ENCODE measurements at places on chromosomes 4 and X.

GRCh38 chrX:152897222-152898131 is at the start of gene ZNF185:
TSS of gene ZNF185 (plus strand) at chrX:152898067. CDS start at chrX:152914490, 16,423 bp downstream.
- peak; percentile 19 for DNase-seq

GRCh38 chr4:101265816-101266172 is 81.5 kb downstream of the PPP3CA start:
- no peak for DNase-seq

DNA sequence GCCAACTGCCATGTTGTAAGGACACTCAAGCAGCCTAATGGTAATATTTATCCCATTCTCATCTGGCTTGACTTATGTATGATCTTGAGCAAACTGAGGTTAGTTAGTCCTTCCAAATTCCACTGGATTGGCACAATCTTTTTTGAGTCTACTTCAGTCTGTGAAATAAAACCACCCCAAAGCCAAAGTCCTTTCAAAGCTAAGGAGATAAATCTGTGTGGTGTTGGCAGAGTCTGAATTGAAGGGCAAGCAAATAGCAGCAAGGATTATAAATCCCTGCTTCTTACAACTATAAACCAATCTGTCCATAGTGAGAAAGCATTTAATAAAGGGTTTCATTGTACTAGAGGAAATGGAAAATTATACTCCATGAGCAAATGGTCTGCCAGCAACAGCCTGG is 233.9 kb upstream of the GLRA2 start:
- DNase-seq, result peak; percentile 1

DNA sequence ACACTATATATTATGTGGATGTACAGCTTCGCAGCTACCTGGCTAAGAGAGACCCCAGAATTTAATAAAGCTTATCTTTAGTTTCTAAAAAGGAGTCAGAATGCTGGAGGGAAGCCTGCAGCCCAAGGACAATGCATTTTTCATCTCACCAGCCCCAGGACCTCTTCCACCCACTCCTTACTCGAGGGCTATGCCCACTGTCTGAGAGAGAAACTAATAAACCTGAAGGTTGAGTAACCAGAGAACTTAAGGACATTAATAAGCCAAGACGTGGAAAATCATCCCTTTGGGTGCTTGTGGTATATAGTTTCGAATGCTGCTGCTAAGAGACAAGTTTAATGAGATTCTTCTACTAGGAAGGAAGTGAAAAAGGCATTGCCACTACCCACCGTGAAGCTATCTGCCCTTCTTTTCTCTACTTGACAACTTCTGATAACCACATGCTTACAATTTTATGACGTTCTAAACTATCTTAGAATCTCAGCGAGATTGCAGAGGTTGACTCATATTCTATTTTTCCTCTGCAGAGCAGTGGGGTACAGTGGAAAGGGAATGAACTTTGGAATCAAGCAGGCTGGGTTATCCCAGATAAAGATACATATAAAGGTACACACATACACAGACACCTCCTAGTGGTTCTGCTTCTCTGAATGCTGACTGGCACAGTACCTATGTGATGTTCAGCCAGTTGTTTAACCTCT is 3.3 kb downstream of the RELL1 start:
- DNase-seq, result no peak

DNA sequence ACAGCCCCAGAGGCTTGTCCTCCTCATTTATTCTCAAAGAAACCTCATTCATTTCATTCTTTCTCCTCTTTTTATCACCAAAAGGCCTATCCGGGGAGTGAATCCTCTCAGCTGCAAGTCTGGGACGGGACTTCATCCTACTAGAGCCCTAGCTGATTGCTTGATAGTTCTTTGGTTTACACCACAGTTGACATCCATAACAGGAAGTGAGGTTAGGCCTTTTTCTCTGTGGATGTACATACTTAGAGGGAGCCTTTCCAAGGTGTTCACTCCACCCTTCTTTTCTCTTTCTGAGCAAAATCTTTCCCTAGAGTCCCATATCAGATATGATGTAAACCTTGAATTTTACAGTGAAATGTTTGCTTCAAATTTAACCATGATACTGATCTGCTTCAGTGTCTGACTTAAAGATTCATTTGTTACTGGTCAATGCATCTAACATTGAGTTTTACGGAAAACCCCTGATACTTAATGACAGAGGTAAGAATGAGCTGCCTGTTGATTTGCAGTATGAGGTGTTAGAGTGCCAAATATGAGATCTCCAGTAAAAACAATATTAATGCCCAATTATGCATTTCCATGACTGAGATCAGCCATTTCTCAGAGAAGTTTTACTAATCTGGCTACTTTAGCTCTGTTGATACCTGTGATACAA is 16.8 kb upstream of the CXCL5 start:
- no peak for DNase-seq

DNA sequence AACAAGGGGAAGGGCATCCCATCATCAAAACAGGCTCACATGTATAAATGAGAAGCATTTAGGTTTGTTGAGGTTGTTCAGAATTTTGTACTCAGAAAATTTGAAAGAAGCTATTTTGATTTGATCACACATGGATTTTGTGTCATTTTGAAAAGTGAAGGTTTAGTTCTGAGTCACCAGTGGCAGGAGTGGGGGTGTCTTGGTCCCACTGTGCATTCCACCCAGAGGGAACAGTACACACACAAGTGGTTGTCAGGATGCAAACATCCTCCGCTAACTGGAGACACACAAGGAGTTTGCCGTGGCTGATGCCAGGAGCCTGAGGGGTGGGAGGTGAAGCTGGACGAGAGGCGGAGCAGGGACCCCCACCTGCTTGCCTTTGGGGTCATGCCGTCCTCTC is 198.2 kb upstream of the PSAPL1 start:
- DNase-seq, result no peak

GRCh38 chrX:48573690-48574269 is 504 bp upstream of the RBM3 start:
- peak; percentile 25 for DNase-seq

- DNase-seq, result no peak
Measured at GRCh38 chr4:153573221-153573620, 107.1 kb downstream of the TMEM131L start.

DNA sequence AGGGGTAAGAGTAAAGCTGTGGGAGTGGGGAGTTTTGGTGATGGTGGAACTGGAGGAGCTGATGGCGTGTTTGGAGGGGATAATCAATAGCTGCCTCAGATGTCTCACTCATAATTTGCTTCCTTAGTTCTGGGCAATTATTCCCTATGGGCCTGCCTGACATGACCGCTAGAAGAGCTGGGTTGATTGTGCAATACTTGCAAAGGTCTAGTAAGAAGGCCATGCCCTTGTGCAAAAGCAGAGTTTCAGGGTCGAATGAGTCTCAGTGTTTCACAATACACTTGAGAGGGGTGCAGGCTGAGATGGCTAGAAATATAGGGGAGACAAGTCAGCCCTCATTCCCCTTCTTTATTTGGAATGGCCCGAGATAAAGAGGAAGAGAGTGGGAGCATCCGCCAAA is 858.4 kb upstream of the POU3F4 start:
- DNase-seq, result no peak

DNA sequence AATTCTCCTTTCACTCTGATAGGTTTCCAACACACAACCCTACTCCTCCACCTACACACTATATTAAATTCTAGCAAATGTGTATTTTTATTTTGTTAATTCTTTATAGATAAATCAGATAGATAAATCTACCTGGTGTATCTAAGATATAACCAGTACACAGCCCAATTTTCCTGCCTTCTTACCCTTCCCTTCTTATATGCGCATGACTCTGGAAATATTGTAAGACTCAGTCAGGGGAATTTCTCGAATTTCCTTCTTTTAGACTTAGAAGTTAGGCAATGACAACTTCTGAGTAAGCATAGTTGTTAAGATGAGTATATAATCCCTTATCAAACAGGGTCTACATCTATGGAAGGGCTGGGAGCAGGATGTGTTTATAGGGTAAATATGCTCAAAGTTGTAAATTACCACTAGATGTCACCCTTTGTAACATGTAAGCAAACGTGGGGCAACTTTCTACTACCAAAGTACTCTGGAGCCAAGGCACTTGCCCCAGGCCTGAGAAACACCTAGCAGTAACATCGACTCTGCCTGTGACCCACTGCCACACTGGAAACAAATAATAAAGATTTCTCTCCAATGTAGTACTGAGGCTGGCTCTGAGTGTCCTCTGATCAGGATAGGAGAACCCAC is 444.7 kb downstream of the IQCM start:
- DNase-seq, result peak; percentile 66

GRCh38 chrX:39367416-39367815 is 566.2 kb downstream of the MID1IP1 start:
- no peak for DNase-seq
